Activated CD8-positive, alpha-beta memory T cell treated with anti-CD3 and anti-CD28 coated beads for 4 hours (primary cell): ENCODE measurements at places on chromosomes 12 and 14.

- no peak for DNase-seq
These were observed 7.8 kb downstream of the IRAK3 start for GRCh38 chr12:66196806-66197205.

- DNase-seq = no peak
These were observed 71.0 kb upstream of the CDKN3 start for GRCh38 chr14:54325766-54326165.

DNA sequence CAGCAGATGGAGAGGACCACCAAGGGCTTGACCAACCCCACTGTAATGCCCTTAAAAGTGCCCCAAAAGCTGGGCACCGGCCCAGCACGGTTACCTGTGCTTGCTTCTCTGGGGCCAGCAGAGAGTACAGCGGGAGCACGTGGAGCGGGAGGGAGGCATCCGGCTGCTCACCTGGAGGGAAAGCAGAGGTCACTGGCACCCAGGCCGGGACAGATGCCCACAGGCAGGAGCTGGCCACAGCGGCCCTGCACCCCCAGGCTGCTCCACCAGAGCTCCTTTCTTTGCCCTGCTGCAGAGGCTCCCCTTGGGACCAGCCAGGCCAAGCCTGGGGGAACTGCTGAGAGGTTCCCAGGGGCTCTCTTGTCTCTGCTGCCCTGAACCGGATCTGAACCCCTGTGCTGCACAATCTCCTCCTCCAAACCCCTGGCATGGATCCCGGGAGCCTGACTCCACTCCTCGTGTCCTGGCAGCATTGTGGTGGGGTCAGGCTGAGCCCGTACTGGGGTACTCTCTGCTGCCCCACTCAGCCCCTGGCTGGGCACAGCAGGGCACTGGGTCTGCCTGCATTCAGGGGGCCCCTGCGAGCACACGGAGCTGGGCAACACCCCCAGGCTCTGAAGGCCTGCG is 24.0 kb downstream of the DHX37 start:
- no peak for DNase-seq

DNA sequence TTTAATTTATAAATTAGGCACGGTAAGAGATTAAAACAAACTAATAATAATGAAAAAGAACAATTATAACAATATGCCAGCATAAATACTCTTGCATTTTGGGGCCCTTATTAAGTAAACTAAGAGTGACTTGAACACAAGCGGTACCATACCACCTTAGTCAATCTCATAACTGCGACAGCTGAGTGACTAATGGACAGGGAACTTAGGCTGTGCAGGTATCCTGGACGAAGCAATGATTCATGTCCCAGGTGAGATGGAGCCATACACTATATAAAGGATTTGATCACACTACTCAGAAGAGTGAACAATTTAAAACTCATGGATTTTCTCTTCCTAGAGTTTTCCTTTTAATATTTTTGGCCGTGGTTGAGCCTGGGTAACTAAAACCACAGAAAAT is 4.3 kb downstream of the KLRC4 start:
- DNase-seq = no peak

- no peak for DNase-seq
These were observed 2.6 kb downstream of the AQP6 start for GRCh38 chr12:49975318-49975761.

- DNase-seq = no peak
These were observed 2.7 kb downstream of the IRAK4 start for GRCh38 chr12:43761500-43761899.
